ENCODE measurements at places on chromosomes 11 and 22.

DNA sequence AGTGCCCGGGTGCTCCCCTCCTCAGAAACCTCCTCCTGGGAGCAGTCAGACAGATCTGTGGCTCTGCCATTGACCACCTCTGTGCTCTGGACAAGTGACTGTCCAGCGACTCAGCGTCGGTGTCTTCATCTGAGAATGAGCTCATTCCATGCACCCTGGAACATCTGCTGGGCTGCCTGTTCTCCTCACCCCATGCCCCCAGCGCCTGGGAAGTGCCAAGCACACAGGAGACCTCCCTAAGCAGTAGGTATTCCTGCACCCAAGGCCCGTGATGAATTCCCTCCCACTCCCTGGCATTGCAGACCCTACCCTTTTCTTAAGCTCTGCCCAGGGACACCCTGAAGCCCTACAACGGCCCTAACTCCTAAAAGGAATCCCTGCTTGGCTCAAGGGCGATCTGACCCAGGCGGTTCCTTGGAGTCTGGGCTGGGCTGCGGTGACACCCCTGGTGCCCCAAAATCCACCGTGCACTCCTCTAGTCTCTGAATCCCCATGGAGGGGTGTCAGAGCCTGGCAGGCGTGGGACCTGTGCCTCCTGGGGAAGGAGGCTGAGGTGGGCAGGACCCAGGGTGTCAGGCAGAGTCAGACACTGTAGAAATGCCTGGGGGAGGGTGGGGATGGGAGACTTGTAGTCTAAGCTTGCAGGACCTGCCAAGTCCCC lies 92.0 kb downstream of the CEP164 start:
- DNase-seq, result no peak

DNA sequence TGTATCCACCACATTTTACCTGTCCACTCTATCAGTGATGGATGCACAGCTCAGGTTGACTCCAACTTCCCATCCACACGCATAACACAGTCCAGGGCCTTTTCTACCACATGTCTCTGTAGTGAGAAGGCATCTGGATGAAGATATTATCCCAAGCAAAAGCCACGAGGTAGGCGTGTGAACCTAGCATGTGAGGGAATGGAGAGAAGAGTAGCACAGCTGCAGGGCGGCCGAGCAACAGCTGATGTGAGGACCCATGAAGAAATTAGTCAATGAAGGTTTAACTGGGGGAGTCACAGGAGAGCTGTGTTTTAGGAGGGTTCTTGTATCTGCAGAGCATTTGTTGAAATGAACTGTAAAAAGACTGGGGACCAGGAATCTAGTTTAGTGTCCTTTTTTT lies 144.6 kb upstream of the PITPNB start:
- DNase-seq, result no peak

GRCh38 chr11:1825039-1825740 lies 9.6 kb upstream of the SYT8 start:
- no peak for DNase-seq

DNA sequence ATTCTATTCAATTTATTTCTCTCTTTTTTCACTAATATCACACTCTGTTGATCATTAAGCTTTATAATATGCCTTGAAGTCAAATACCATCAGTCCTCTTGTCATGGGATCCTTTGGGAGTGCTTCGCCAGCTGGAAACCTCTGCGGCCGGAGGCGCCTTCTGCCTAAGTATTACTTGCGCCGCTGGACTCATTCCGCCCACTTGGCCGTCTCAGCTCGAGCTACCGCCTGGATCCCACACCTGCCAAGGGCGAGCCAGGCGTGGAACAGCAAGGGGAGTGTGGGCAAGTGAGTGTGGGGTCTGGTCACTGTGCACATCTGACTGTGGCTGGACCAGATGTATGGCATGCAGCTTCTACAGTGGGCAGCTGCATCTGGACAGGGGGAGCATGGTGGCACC lies 9.1 kb upstream of the MAP6 start:
- DNase-seq, result no peak

GRCh38 chr11:34890812-34891211 lies 25.4 kb downstream of the APIP start:
- DNase-seq, result no peak

DNA sequence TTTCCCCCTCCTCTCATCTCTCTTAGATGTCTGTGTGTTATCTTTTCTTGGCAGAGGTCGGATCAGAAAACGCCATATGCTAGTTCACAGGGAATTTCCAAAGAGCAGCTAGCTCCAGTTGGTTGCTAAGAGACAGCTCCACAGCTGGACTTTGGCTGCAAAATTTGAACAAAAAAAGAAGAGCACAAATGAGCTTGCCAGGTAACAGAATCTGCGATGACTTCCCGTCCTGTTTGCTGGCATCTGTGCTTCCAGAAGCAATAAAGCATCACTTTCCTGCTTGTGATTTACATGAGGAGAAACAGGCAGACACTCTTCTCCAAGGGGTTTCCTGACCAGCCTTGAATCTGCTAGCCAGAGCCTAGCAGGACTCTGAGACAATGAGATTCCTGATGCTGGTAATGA lies 596.0 kb upstream of the B3GAT1 start:
- no peak for DNase-seq

DNA sequence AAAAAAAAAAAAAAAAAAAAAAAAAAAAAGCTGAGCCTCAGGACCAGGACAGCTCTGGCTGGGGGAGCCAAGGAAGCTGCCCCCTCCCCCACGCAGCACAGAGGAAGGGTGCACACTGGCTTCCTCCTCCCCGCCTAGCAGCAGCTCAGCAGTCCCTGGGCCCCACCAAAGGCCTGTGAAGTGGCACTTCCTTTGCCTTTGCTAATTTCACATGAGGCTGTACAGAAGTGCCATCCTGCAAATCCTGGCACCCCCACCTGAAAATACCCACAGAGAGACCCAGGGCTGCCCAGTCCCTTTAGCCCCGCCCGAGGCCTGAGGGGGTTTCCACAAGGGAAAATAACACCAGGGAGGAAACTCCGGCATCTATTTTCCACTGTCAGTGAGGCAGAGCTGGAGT lies 3.9 kb downstream of the RHOG start:
- peak; percentile 51 for DNase-seq

- DNase-seq, result no peak
Measured at GRCh38 chr22:27385261-27385998, 416.1 kb downstream of the MN1 start.

GRCh38 chr11:112583261-112583893 lies 322.7 kb upstream of the PLET1 start:
- no peak for DNase-seq

DNA sequence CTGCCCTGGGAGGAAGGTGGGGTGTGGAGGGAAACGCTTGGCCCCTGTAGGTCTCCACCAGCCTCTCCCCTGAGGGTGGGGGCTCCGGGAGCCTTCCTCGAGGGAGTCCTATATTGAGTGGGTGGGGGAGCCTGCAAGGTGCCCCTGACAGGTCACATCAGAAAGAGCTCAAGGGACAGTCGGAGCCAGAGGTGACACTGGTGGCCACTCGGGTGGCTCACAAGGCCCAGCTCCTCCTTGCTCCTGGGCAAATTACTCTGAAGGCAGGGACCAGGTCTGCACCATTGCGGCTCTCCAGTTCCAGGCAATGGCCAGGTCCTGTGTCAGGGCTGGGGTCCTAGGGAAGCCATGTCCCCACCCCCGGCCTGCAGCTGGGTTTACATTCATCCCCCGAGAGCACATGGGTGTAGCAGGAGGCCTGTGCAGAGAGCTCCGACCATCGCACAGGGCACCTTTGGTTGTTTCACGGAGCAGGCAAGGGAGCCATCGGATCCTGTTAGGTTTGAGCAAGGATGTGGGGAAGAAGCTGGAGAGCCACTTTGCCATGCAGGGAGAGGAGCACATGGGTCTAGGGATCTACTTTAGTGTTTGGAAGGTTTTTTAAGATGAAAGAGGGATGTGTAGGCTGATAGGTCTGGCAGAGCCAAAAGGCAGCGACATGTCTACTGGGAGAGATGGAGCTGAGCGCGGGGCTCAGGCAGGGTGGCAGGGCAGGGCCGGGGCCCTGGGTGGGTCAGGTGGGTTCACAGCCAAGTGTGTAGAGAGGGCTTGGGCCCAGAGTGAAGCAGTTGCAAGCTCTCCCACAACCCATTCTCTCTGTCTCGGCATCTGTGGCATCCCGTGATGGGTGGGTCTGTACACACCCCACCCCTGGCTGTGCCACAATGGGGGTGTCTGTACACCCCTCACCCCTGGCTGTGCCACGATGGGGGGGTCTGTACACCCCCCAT lies 14.8 kb downstream of the CCND1 start:
- DNase-seq, result no peak

- no peak for DNase-seq
Measured at GRCh38 chr22:46845296-46846149, 83.1 kb downstream of the TBC1D22A start.

GRCh38 chr22:44458044-44459020 lies 39.7 kb downstream of the RTL6 start:
- DNase-seq, result no peak

GRCh38 chr22:46967445-46968358 lies 205.3 kb downstream of the TBC1D22A start:
- DNase-seq, result no peak

- no peak for DNase-seq
Measured at GRCh38 chr11:113400631-113401230, 13.2 kb downstream of the ANKK1 start.

- no peak for DNase-seq
Measured at GRCh38 chr11:99934008-99934407, 753.1 kb upstream of the ARHGAP42 start.

DNA sequence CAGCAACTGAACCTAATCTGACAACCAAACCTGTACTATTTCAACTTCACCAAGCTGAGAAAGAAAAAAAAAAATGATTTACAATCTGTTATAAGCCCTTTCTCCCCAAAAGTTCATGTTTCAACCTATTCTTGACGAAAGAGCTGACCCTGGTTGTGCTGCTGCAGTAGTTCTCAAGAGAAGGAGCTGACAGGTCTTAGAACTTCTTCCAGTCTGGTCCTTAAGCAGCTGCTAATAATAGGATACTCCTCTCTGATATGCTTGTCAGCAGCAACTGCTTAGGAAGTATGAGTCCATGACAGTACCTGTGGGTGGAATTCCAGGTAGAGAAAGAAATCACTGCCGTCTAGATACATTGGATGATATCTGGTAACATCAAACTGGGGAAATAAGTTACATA lies 735.1 kb upstream of the CCDC90B start:
- DNase-seq, result no peak

DNA sequence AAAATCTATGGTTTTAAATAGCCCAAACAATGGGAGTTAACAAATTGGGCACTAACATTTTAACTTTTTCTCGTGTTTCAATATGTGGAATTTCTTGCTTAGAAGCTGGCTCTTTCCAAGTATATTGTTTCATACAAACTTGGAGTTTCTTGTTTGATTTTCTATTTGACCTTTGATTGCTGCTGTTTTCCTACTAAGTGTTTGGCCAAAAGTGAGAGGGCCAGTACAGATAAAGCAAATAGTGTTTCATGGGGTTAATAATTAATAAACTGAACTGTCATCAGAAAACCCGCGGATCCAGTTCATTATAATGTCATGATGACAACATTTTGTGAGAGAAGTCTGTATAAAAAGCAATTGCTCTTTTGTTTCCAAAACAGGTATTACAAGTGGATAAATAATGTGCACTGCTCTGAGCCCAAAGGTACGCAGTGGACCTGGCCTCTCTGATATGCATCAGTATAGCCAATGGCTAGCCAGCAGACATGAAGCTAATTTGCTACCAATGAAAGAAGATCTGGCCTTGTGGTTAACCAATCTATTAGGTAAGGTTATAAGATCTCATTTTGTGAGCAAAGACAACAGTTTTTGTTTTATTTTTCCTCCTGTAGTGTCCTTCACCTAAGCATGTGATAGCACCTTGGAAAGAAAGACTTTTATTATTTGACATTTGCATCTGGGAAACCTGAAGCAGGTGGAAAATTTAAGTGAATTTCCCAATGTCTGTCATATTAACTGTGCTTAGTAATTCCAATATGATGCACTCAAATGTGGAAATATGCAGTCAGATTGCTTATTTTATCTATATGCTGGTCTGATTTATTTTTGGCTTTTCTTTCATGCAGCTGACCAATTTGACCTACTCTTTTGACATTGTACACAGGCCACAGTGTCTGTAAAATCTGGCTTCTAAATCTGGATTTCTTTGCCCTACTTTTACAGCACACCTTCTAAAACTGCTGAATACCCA lies 8.3 kb downstream of the GAS2 start:
- no peak for DNase-seq

DNA sequence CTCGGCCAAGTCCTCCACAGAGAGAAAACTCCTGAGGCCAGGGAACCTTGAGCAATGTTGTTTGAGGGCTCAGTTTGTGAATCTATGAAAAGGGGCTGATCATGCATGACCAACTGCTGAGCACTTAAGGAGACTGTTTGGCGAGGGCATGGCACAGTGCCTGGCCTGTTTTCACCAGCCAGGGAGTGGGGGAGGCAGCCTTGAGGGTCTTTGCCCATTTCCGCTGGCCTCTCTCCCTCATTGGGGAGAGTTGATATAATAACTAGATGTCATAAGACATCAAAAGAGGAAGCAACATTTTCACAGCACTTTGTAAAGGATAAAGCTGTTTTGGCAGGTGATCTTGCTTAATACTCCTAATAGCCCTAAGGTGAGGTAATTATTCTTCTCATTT lies 110.6 kb downstream of the TP53I11 start:
- no peak for DNase-seq

GRCh38 chr22:27424319-27424718 lies 377.2 kb downstream of the MN1 start:
- no peak for DNase-seq

- no peak for DNase-seq
Measured at GRCh38 chr11:117610045-117610444, 187.0 kb downstream of the DSCAML1 start.

GRCh38 chr11:133897331-133897650 lies 52.0 kb upstream of the SPATA19 start:
- no peak for DNase-seq

- DNase-seq, result peak; percentile 3
Measured at GRCh38 chr11:118156531-118157185, 4.0 kb upstream of the SCN4B start.

DNA sequence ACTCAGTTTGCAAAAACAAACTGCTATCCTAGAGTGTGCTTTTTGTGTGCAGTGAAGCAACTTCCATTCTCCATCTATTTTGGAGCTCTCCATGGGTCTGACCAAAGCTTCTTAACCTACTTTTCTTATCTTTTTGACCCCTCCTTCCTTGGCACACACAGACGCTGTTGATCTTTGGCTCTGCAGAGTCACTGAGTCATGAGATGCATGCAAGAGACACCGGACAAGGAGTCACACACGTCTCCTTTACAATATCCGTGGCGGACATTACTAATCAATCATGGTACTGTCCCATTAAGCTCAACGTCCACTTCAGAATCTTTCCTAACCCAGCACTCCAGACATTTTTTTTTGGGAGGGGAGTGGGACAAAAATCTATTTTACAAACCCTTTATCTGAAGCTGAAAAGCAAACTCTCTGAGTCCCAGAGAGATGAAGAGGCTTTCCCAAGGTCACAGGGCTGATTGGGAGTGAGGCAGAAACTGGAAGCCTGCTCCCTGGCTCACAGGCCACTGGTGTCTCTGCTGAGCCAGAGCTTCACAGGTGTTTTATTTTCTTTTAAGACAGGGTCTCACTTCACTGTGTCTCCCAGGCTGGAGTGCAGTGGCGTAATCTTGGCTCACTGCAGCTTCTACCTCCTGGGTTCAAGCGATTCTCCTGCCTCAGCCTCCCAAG lies 165.8 kb upstream of the SYT13 start:
- no peak for DNase-seq

- no peak for DNase-seq
Measured at GRCh38 chr11:16789560-16790485, 51.4 kb downstream of the C11orf58 start.
